ENCODE measurements at places on chromosomes 12 and 14.

DNA sequence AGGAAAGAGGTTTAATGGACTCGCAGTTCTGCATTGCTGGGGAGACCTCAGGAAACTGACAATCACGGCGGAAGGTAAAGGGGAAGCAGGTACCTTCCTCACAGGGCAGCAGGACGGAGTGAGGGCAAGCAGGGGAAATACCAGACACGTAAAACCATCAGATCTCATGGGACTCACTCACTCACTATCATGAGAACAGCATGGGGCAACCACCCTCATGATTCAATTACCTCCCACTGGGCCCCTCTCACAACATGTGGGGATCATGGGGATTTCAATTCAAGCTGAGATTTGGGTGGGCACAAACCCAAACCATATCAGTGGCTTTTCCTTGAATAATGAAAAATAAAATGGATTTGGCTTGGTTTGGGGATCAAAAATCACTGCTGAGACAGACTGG, 380.5 kb downstream of the VRK1 start:
- no peak for DNase-seq

GRCh38 chr14:39264558-39264957, 30.8 kb downstream of the MIA2 start:
- DNase-seq = no peak

DNA sequence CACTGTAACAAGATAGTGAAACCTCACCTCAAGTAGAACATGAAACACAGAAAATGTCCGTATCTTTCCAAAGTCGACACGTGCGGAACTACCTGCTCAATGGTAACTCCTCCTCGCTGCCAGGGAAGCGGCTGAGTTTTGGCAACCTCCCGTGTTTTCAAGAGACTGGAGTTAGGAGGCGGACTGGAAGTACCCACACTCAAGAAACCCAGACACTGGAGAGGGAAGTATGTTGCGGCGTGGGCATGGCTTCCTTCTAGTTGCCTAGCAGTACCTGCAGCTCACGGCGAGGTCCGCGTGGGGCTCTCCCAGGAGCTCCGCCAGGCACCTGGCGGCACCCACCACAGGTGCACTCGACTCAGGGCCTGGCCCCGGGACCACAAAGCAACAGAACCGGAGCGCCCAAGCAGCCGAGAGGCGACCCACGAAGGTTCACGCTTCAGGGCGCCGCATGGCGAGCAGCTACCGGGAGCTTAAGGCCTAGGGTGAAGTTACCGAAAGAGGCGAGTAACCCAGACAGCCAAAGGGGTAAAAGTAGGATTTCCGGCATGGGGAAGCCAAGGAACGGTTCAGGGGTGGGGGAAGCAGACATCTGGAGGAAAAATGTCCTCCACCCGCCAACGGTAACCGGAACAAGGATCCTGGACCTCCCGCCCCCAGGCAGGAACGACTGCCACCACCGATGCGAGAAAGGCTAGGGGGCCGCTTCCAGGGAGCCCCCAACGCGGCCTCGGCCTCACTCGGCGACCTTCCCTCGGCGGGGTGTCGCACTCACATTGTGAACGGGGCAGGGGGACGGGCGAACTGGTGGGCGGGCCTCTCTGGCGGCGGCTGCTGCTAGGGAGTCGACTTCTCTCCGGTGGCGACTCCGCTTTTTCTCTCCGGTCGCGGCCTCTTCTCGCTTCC, 608 bp downstream of the PTGES3 start:
- peak; percentile 47 for DNase-seq

- DNase-seq = no peak
These were observed 116.3 kb downstream of the ZFP36L1 start for GRCh38 chr14:68676511-68676943.

GRCh38 chr14:104898195-104898558, 26.5 kb upstream of the PLD4 start:
- no peak for DNase-seq

DNA sequence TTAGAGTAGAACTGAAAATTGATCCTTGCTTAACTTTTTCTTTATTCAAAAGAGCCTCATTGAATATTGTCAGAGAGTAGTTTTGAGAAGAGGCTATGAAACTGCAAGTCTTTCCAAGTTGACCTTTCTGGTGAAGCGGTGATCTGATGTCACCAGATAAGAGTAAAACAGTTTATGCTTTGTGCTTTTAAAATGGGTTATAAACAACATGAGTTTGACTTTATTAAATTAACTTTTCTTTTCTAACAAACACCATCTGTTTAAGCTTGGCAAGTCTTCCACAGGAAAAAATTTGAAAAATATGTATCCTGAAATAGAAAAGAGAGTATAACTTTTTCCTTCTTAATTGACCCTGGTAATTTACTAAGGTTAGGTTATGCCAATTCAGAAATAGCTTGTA, 408.7 kb upstream of the NOVA1 start:
- DNase-seq = no peak

DNA sequence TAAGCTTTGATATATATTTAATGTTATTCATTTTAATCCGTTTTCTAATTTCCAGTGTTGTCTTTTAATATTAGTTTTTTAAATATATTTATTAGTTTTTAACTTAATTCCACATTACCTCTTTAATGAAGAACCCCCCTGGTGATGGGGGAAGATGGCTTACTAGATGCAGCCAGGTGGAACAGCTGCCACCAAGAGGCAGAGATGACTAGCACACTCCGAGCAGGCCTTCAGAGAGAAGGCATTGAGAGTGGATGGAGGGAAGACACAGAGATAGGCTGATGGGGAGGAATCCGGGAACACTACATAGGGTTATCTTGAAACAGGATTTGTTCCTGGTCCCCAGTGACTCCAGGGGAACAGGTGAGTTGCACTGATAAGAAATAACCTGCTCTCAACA, 771.6 kb downstream of the LRFN5 start:
- DNase-seq = no peak

- no peak for DNase-seq
These were observed 114.2 kb downstream of the DHRS2 start for GRCh38 chr14:23750357-23750756.

- DNase-seq = no peak
These were observed 34.9 kb downstream of the LRTM2 start for GRCh38 chr12:1855241-1855640.

DNA sequence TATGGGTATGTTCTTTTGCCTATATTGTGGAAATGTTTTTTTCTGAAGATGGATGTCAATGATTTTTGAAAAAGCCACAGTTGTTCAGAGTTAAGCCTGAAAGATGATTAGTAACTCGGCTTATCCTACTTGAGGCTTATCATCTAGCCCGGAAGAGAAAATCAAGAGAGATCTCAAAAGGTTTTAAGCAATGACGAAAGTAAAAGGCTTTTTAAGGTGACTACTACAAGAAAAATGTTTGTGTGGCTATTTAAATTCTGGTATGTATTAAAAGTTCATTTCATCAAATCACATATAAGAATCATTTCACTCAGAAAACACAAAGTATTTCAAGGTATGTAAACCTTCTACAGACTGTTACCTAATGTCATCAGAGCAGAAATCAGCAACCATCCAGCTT, 40.2 kb downstream of the HEATR5A start:
- no peak for DNase-seq

DNA sequence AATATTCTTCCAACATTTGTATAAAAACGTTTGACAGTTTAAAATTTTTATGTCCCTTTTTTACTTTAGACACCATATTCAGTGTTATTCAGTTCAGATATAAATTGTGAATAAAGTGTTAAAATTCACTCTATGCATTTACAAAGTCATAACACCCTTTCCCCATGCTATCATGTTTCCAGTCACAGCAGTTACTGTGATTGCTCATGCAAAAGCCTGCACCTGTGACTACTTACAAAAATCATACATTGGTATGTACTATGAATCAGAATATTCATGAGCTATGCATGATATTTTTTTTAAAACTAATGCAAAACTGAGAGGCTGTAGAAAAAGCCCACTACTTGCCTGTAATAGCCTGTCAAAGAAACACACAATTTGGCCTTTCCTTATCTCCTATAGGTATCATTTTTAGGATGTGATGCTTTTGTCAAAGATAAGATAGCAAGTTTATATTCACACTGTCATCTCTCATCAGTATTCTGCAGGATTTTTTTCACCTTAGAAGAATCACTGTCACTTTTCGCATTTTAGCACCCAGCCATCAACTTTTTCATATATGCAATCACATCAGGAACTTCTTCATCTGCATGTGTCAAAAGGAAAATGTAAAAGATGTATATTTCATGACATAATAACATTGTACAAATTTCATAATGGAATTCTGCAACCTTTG, 443.2 kb downstream of the C12orf50 start:
- no peak for DNase-seq

- no peak for DNase-seq
These were observed 19.0 kb downstream of the PTGER2 start for GRCh38 chr14:52333108-52333507.

DNA sequence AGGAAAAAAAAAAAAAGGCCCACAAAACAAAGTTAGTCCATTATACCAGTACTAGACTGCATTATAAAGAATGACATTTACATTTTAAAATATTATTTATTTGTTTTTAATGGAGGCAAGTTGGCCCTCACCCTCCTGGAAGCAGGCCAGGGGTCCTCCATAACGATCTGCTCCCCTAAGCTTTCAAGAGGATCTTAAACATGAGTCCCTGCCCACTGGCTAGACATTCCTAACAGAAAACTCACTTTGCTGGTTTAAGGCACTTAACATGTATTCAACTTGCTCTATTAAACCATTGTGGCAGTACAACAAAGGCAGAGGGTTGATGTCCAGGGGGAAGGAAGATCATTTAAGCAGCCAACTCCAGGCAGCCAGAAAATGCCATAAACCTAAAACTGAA, 111.4 kb downstream of the STXBP6 start:
- DNase-seq = no peak

DNA sequence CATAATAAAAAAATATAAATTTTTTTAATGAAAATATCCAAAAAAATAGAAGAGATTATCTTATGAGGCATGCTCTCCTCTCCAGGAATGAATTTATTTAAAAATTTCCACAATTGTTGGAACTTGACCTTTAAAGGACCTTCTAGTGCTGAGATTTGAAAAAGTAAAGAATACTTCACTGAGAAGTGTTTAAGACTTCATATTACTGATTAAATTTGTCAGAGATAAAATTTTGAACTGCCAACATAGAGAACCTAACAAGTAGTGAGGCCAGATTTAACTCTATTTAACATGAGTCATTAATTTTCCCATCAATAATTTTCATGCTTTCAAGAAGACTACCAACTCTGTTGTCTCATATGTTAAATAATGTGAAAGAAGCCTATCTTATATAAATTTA, 14.5 kb downstream of the CAPRIN2 start:
- no peak for DNase-seq

GRCh38 chr12:51663390-51663789, 72.4 kb downstream of the SCN8A start:
- DNase-seq = no peak

DNA sequence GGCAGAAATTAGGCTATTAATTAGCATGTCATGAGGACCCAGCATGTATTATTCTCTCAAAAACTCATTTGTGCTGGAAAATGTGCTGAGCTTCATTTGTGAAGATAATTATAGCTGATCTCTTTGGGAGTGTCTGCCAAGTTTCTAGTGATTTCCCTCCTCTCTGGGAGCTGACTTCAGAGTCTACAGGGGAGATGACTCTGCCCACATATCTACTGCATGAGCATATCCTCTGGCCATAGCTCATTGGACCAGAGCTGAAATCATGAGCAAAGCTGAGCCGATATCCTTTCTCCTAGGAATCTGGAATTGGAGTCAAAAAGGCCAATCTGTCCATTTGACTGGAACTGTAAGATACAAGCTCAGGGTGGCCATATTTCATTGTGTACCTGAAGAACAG, 5.9 kb downstream of the CCDC198 start:
- DNase-seq = no peak

DNA sequence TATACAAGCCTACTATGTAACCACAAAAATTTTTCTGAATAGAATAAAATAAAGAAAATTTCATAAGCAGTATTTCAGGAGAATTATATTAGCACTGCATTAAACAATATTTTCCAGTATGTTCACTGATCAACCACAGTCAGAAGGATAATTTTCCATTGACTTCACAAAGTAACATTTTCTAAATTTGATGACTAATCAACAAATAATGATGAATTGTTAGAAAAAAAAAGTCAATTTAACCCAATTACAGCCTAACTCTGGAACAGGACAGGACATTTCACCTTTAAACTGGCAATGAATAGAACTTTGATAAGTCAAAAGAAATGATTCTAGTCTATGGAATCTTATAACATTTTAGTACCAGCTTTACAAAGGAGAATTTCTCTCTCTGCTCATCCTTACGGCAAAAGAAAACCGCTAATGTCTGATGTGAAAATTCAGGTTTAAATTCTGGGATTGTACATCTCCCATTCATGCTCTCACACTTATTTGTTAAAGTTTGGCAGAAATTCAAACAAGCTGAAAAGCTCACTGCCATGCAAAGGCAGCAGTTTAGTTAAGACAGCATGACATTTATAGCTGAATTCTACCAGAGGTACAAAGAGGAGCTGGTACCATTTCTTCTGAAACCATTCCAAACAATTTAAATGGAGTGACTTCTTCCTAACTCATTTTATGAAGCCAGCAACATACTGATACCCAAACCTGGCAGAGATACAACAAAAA, 84.5 kb downstream of the MDGA2 start:
- no peak for DNase-seq

DNA sequence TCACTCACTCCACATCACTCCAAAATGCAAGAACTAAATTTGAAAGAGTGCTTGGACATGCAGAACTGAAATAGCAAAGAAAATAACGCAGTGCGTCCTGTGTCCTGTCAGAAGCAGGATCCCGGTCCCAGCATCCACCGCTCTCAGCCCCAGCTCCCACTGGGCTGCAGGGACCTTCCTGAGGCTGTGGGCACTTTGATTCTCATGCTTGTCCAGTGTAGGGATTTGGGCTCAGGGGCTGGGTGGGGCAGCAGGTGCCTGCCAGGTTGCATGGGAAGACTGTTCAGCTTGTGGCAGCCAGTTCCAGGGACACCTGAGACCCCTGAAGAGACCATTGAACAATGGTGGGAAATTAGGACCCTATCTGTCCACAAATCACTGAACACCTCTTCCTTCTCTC, 140.0 kb upstream of the FKBP4 start:
- DNase-seq = no peak

- no peak for DNase-seq
These were observed 148.8 kb upstream of the DHRS4 start for GRCh38 chr14:23804817-23805216.

GRCh38 chr12:11798856-11799501, 149.5 kb downstream of the ETV6 start:
- no peak for DNase-seq

- DNase-seq = no peak
These were observed 164.1 kb downstream of the C12orf42 start for GRCh38 chr12:103331643-103332042.

GRCh38 chr12:12336049-12336411, 14.0 kb downstream of the MANSC1 start:
- DNase-seq = no peak

Data from activated CD4-positive, alpha-beta T cell treated with anti-CD3 and anti-CD28 coated beads, Interleukin-2, amount 50 U/mL, for 24 hours (primary cell).